ENCODE measurements at places on chromosomes 7 and 10.

GRCh38 chr7:69862413-69863064 lies 264.3 kb downstream of the AUTS2 start:
- no peak for DNase-seq

DNA sequence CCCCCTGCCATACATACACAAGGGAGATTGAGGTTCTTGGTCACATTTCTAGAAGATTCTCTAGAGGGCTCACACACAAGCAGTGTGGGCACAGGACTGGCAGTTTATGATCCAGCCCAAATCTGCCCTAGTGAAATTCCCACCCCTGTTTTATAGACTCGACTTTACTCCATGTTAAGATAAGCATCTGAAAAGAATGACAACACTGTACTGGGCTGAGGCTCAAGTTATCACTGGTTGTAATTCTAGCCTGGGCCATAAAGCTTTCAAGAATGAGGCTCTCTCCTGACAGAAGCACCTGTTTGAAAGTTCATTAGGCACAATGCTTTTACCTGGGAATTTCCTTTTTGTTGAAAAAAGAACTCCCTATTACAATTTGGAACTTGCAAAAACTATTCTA lies 195.6 kb upstream of the GLI3 start:
- no peak for DNase-seq

GRCh38 chr7:95424716-95425115 lies 10.1 kb downstream of the PON2 start:
- no peak for DNase-seq

DNA sequence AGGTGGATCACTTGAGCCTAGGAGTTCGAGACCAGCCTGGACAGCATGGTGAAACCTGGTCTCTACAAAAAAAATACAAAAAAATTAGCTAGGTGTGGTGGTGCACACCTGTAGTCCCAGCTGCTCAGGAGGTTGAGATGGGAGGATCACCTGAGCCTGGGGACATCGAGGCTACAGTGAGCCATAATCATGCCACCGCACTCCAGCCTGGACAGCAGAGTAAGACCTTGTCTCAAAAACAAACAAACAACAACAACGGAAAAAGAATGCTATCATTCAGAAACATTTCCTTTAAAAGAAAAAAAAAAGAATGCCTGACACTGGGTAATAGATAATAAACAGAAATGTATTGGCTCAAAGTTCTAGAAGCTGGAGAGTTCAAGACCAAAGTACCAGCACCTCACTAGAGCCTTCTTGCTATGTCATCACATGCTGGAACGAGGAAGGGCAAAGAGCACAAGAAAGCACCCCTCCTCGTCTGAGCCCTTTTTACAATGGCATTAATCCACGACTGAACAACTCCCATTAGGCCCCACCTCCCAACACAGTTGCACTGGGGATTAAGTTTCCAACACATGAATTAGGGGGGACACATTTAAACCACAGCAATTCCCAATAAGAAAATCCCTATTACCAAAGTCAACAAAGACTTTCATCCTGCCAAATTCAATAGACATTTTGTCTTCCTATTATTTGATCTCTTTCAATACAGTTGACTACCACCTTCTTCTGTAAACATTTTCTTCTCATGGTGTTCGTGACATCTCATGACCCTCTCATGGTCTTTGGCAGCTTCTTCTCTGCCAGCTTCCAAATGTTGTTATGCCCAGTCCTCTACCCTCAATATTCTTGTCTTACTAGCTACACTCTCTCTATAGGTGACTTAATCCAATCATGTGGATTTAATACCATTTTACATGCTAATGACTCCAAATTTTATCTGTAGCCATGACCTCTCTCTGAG lies 20.0 kb downstream of the AKR1D1 start:
- DNase-seq, result no peak

DNA sequence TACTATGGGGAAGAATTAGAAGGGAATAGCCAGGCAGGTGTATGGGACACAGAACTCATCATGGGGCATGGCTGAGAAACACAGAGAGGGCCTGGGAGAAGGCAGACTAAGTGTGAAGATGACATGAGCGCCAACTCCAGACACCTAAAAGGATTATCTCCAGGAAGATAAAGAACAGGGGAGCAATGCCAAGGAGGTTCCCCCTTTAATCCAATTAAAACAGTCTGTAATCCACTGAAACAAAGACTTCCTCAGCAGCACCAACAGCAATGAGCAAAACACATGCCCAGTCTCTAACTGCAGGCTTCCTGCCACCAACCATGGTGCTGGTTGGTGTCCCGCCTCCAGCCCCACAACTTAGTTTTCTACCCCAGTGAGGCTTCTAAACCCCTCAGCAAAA lies 108.9 kb downstream of the GRID1 start:
- DNase-seq, result no peak

DNA sequence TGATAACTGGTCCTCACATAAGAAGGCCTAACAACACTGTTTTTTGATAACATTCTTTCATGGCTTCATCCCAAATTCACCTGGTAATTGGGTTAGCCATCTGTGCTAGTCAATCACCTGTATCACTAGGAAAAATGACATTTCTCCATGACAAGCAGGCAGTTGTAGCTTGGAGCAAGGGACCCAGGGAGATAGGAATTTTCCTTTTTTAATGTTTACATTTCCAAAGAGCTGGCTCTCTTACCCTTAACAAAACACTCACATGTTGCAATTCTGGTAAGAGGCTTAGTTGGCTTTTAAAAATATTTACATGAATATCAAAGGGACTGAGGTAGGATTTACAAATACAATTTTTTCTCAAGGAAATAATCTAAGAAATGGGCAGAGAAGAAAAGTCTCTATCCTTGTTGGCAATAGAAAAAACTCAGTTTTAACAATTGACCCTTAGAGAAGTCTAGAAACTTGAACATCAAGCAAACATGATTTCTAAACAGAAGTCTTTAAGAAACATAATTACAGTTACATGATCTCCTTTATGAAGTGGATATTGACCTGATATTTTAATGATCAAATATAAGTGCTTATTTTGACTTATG lies 16.1 kb upstream of the AKR1C1 start:
- DNase-seq, result no peak

GRCh38 chr7:101680406-101681145 lies 51.5 kb upstream of the MYL10 start:
- no peak for DNase-seq

DNA sequence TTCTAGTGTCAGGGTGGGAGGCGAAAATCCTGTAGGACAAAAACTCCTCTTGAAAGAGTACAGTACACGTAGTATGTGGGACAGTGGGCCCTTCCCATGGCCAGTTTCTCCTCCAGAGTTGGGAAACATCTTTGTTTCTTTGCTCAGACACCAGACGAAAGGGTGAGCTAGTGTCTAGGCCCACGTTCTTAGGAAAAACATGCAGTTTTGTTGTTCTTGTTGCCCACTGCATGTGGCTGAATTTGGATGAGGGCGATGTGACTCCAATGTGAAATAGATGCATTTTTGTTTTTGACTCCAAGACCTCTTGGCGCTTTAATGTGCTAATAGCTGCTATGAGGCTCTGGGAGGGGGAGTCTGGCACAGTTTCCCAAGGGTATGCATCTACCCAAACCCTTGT lies 100.8 kb downstream of the ATXN7L1 start:
- DNase-seq, result no peak

- DNase-seq, result no peak
Measured at GRCh38 chr7:66964411-66964810, 31.0 kb downstream of the SBDS start.

DNA sequence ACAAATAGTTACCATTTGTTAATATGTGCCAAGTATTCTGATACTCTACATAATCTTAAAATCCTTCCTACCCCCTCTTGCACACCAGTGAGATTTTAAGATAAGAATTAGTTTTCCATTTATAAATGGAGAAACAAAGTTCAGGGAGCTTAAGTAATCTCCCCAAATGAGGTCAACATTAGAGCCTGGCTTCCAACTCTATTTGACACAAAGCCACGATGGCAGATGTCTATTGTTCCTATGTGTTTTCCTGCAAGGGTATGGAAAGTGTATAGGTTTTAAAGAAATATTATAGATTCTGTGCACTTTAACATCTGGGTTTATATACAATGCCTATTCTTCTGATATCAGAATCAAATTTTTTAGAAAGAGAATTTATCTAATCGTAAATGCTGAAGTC lies 143.9 kb upstream of the SEMA3C start:
- no peak for DNase-seq

DNA sequence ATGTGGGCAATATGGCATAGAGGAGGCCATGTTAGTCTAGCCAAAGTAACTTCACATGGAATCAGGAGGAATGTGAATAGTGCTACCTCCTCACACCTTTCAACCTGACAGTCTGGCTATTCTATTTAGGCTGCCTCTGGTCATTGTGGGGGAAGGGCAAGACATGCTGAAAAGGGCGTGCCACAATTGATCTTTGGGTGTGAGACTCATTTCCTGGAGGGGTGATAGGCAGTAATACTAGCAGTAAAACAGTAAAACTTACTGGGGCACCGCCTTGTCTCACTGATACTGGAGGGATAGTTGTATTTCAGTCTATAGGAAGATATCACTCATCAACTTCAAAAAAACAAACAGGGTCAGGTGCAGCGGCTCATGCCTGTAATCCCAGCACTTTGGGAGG lies 88.7 kb downstream of the TMEM168 start:
- no peak for DNase-seq

GRCh38 chr10:36493516-36493880 lies 631.9 kb upstream of the ANKRD30A start:
- no peak for DNase-seq

DNA sequence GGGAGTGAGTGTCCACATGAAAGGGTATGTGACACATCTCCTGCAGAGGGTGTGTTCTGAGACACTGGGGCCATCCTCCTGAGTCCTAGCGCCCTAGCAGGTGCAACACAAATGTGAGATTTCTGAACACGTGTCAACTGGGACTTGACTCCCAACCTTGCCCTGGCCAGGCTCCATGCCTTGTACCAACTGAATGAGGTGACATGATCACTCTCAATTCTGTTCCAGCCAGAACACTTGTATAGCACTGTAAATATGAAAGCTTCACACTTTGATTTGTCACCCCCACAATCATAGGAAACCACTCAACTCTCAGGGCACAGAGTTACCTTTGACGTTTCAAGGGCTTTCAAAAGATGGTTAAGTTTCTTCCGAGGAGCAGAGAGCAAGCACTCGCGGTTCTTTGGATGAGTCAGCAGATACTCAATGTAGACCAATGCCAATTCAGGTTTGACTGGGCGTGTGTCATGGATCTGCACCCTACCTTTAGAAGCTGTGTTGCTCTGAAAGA lies 48.6 kb downstream of the NCAPG2 start:
- no peak for DNase-seq

DNA sequence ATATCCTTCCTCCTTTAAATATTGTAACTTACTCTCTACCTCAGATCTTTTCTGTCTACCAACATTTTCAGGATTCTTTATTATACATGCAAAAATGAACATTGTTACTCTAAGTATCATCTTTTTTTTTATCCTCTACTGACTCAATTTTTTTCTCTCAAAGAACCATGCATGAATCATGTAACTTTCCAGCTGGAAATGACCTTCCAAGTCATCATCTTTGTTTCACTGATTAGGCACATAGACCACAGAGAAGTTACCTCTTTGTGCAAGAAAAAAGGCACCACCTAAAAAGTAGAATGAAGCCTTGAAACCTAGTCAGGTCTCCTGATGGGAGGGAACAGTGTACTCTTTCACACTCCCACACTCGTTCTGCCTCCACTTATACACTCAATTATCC lies 234.9 kb downstream of the HGF start:
- DNase-seq, result no peak

- DNase-seq, result no peak
Measured at GRCh38 chr10:94677691-94678090, 5.8 kb upstream of the CYP2C18 start.

GRCh38 chr10:8254350-8254749 lies 199.9 kb downstream of the GATA3 start:
- DNase-seq, result no peak

DNA sequence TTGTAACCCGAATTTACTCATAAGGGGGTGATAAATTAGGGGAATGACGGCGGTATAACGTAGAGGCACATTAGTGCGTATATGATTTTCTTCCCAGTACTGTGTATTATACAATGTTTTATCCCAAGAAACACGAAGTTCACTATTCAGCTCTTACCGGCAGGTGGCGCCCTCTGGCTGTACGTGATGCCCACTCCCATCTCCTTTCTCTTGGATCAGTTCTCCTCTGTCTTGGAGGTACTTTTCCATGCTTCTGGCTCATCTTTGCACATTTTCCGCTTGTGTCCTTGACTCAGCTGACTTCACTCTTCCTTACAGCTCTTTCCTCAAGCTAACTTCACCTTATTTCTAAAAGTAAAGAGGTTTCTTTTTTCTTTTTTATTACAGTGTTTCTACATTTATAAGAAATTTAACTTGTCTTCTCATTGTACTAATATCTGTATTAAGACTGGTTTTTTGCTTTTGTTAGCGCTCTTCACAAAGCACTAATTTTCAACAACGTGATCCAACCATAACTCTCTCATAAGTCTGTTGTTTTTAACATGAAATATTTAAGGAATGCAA lies 21.3 kb downstream of the TMEM176B start:
- peak; percentile 60 for DNase-seq

DNA sequence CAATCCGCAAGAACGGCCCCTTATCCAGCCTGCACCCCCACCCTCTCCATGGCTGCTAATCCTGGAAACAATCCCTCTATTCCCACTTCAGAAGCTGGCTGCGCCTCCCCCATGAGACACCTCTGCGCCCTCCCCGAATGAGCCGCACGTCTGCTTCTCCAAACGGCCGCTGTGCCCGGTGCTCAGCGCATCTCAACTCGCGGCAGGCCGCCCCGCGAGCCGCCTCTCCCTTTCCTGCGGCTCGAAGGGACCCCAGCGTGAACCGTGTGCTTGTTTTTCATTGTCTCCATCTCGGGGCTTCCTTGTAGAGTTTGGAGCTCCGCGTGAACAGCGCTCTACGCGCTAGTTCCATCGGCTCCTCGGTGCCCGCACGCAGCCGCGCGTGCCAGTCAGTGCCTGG lies 20.8 kb upstream of the FXYD4 start:
- DNase-seq, result no peak

GRCh38 chr10:22597138-22597537 lies 117.2 kb downstream of the PIP4K2A start:
- DNase-seq, result no peak

- no peak for DNase-seq
Measured at GRCh38 chr10:35605191-35605590, at the start of gene GJD4. TSS of gene GJD4 (plus strand) at chr10:35605341. CDS start at chr10:35605568, 227 bp downstream.

- DNase-seq, result no peak
Measured at GRCh38 chr10:14693891-14694290, 80.8 kb downstream of the FAM107B start.

GRCh38 chr10:76675951-76676587 lies 961.5 kb downstream of the KCNMA1 start:
- no peak for DNase-seq

- DNase-seq, result no peak
Measured at GRCh38 chr10:103763374-103764202, 91.8 kb downstream of the SH3PXD2A start.

GRCh38 chr10:114607358-114607998 lies 50.6 kb downstream of the ABLIM1 start:
- no peak for DNase-seq
